ENCODE measurements at places on chromosomes 4 and X. TPM values are rescaled to one million over a fixed set of nuclear protein-coding genes. Genes with fewer than 3 reads are reported as not detected.

GRCh38 chrX:78357342-78358055 lies 30.1 kb upstream of the CYSLTR1 start:
- DNase-seq = no peak

GRCh38 chrX:42934020-42934726 lies 156.2 kb upstream of the PPP1R2C start:
- DNase-seq = peak; percentile 66

DNA sequence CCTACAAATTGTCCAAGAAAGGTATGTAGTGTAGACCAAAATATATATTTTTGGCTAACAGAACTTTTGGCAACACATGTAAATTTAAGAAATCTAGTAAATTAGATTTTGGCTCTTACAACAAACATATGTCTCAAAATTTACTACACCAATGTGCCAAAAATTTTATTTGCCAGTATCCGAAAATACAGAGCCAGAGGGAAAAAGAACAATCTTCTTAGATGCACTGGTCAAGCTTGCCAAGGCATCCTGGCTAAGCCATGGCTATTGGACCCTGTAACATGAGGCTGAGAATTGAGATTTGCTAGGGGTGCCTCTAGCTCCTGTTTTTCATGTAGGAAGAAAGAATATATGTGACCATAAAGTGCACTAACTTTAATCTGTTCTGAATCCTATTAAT lies 91.8 kb downstream of the GABRG1 start:
- DNase-seq = no peak

GRCh38 chrX:111207851-111208250 lies 62.4 kb downstream of the CAPN6 start:
- DNase-seq = no peak

DNA sequence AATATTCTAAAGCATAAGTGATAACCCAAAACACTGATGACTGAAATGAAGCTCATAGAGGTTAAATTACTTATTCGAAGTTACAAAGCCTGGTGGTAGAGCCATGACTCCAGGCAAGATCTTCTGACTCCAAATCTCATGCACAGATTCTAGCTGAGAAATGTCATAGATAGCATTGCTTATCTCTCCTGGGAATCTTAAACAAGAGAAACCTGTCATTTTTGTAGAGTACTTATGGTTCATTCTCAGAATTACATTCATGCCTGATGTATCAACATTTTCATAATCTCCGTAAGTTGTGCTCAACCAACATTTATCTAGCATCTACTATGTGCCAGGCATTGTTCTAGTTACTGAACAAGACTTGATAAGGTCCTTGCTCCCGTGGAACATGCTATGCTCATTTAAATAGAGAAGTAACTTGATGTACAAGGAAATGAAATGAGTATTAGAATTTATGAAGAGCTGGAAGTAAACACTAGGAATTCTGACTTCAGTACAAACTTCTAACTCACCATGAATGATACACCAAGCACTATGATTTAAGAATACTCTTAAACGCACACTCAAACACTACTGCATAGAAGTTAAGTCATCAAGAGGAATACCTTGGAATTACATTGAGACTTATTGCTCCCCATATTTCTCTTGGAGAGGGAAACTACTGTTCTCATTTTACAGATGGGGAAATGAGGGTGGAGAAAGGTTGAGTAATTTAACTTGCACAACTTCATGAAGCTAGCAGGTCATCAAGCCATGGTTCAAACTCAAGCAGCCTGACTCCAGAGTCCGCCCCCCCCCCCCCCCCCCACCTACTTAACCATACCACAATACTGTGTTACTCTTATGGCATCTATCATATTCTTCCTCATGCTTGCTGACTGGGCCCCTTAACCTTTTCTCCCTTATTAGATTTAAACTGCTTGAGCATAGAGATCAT lies 45.4 kb downstream of the MBNL3 start:
- no peak for DNase-seq

DNA sequence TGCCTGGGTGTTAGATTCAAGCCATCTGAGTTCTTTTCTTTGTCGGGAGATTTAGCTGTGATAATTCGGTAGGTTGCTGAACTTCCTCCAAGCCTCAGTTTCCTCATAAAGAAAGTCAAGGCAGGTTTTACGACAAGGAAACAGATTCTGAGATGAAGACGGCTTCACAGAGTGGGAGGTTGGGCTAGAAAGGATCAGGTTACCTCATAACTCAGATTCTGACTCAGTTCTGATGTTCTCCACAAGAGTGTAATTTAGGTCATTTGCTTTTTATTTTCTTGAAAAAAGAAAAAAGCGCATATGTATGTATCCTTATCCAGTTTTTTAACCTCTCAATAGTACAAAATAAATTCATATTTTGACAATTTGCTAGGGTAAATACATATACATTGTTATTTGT lies 47.2 kb upstream of the ELOVL6 start:
- DNase-seq = no peak

DNA sequence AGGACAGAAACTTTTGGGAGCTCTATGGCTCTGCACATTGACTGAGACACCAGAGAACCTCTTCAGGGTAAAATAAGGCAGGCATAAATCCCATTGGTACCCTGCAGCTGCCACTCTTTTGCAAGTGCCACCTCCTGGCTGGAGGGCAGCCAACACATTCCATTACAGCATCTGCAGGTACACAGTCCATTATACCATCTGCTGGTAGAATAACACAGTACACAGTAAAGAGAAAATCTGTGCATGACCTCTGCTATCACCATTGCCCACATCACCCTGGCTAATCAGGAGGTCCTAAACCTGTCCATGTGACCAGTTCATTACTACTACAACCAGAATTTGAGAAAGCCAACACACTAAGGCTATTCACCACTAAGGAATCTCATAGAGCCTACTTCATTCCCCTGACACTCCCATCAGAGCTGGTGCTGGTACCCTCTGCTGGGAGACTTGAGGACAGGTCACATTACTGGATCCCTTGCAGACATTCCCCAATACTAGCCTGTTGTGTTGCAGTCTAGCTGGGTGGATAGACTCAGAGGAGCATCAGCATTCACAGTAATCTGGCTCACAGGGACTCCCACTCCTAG lies 176.2 kb upstream of the TACR3 start:
- DNase-seq = no peak

- no peak for DNase-seq
Observed at GRCh38 chrX:11066812-11067211, 44.3 kb upstream of the HCCS start.

- DNase-seq = no peak
Observed at GRCh38 chr4:92091335-92091734, 212.4 kb upstream of the GRID2 start.

DNA sequence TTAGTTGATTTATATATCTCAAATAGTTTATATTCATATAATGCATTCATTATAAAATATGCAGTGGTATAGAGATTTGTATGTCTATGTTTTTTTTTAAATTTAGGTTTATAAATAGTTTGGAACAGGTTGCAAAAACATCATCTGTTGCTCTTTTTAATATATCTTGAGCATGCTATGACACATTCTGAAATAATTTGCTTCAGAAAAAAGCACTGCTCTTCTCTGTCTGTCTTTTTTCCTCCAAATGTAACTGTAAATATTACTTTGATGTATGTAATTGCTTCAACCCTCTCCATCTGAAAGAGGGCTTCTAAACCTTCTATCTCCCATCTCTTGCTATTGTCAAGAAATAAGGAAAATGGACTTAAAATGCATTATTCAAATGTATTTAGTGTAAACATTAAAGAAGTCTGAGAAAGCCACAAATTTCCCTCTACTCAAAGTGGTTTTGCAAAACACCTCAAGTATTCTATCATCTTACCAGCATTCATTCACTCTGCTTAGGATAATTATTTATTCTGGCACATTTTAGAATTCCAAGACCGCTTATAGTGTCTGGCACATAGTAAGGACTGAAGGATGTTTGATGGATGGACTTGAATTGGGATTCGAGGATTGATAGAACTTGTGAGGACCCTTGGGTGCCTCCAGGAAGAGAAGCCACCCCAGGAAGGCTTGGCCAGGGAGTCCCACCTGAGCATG lies 87.8 kb downstream of the CLNK start:
- no peak for DNase-seq

GRCh38 chr4:90904021-90904420 lies 776.8 kb downstream of the CCSER1 start:
- DNase-seq = no peak

GRCh38 chrX:155744534-155744933 lies 131.8 kb upstream of the TMLHE start:
- DNase-seq = no peak

- DNase-seq = no peak
Observed at GRCh38 chr4:24927049-24927448, 14.2 kb upstream of the CCDC149 start.

GRCh38 chr4:74933562-74934015 lies 673 bp downstream of the PARM1 start:
- no peak for DNase-seq

GRCh38 chr4:128454881-128455280 lies 167.3 kb upstream of the PGRMC2 start:
- no peak for DNase-seq

GRCh38 chr4:118279328-118279727 lies 73.5 kb downstream of the PRSS12 start:
- DNase-seq = no peak

- no peak for DNase-seq
Observed at GRCh38 chr4:165053645-165054044, at the start of gene TRIM75. TSS of gene TRIM75 (plus strand) at chr4:165053866. CDS start at chr4:165059148, 5,282 bp downstream.

HPSE gene
- 1.3 TPM for polyA plus RNA-seq

CLDN34 gene
- not detected for polyA plus RNA-seq

NPY1R gene
- not detected for polyA plus RNA-seq

CT55 gene
- polyA plus RNA-seq = not detected

TMSB15A gene
- 0.92 TPM for polyA plus RNA-seq

PDHA2 gene
- not detected for polyA plus RNA-seq

LIAS gene
- polyA plus RNA-seq = 7.6 TPM

RASSF6 gene
- not detected for polyA plus RNA-seq

ADAMTS3 gene
- polyA plus RNA-seq = not detected

EVC gene
- polyA plus RNA-seq = not detected

TMEM192 gene
- polyA plus RNA-seq = 12.0 TPM
